ENCODE measurements at places on chromosomes 2 and 18. TPM values are rescaled to one million over a fixed set of nuclear protein-coding genes. Genes with fewer than 3 reads are reported as not detected.

DNA sequence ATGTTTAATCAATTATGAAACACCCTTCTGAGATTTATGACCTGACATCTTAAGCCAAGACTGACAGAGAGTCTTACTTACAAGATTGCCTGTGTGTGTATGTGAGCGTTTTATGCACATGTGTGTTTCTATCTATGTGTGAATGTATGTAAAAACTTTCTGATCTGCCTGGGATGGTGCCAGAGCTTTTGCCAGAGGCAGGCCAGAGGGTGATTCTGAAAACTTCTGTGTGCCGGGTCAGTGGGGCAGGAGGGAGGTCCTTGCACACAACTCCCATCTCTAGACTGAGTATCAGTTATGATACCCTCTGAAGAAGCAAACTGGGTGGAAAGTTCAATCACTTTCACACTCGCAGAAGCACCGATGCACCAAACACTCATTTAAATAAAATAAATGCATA, 335.0 kb upstream of the NT5C1B start:
- no peak for DNase-seq

DNA sequence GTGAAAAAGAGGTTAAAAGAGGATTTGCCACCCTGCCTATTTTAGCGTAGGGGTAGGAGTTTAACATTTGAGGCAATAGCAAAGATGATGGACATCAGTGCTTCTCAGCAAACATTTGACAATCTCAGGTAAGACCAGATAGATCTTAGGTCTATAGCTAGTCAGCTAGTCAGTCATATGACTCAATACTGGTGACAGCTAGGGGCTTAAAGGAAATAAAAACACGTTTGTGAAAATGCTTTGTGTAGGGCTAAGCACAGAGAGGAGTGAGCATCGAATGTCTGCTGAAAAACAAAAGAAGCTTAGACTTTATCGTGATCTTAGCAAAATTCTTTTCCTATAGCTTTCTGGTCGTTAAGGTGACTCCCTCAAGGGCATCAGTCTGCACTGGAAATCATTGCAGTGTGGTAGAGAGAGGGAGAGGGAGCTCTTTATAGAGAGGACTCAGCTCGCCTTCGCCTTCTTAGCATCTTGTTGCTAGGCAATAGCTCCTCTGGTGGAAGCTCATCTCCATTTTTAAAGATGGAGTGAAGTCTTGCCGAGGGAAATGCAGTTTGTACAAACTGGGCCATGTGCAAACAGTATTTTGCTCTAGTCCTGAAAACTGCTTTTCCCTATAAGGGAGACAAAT, 62.8 kb upstream of the SLC38A11 start:
- no peak for DNase-seq

DNA sequence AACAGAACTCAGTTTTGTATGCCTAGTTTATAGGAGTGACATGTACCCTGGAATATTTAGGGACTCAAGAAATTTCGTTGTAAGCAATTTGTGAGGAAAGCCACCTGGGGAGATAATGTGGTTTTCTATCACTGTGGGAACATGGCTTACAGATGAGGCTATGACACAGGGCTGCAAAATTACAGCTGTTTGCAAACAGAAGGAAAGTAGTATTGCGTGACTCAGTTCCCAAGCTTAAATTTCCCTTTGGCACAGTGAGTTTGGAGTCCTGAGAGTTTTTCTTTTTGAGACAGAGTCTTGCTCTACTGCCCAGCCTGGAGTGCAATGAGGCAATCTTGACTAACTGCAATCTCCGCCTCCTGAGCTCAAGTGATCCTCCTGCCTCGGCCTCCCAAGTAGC, 149.8 kb downstream of the MYO5B start:
- no peak for DNase-seq

GRCh38 chr2:138630164-138630563, 128.6 kb downstream of the SPOPL start:
- no peak for DNase-seq

ABCG8 gene
- polyA plus RNA-seq, result 1.1 TPM

DQX1 gene
- polyA plus RNA-seq, result 0.57 TPM

- DNase-seq, result no peak
Observed at GRCh38 chr2:101619191-101619591, 78.3 kb upstream of the MAP4K4 start.

GRCh38 chr18:38368886-38369285, 803.3 kb upstream of the CELF4 start:
- DNase-seq, result no peak

ABI2 gene
- 82.7 TPM for polyA plus RNA-seq

- no peak for DNase-seq
Observed at GRCh38 chr2:76748581-76749296, 773.4 kb downstream of the LRRTM4 start.
